ENCODE measurements at places on chromosomes 2 and 18.

- no peak for DNase-seq
Measured at GRCh38 chr2:168723275-168723899, 79.0 kb upstream of the NOSTRIN start.

DNA sequence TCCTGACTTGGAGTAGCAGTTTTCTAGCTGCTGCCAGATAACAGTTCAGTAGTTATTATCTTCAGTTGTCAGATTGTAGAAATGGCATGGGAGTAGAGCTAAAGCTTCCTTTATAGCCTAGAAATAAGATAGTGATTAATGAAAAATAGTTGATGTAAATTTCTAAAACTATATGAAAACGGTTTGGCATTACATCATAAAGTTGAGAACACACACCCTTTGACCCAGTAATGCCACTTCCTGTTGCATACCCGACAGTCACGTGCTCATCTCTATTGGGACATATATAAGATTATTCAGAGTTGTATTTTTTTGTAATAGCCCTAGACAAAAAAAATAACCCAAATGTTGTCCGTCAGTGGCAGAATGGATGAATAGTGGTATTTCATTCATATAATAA, 39.4 kb upstream of the ASB1 start:
- DNase-seq = no peak

- DNase-seq = no peak
Measured at GRCh38 chr18:62788111-62788510, 72.8 kb downstream of the PHLPP1 start.

- DNase-seq = no peak
Measured at GRCh38 chr18:41713969-41714825, 240.8 kb upstream of the PIK3C3 start.

DNA sequence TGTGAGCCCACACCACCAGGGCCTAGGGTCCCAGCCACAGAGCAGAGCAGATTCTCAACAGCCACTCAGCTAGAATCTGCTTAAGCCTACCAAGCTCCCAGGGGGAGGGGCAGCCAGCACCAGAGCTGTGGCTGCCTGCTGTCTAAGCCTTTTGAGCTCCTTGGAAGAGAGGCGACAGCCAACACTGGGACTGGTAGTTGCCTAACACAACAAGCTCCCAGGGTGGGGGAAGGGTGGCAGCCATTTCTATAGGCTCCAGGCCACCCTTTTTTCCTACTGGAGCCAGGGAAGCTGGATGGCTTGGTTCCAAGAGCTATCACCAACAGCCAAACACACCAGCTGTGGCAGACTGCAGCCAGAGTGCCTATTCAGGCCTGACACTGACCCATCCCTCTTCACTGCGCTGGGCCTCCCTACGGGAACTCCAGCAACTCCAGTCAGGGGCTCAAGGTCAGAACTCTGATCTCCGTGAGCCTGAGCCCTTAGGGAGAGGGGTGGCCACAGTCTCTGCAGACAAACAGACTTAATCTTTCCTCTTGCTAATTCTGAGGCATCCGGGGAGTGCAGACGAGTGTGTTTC, 1824.3 kb upstream of the CELF4 start:
- DNase-seq = no peak

DNA sequence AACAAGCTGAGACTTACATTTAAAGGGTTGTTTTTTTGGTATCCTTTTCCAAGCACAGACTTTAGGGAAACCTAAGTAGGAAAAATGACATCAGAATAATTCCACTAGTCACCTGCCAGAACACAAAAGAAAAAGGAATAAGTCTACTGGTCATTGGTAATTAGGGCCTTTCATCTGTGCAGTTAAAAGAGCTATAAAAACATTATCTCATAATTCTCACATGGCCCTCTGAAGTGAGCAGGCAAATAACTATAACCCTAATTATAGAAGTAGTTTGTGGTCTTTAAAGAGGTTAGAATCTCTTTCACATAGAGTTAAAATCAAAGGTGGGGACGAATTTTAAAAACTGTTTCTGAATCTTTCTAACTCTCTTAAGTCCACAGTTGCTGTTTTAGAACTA, 111.1 kb upstream of the B3GNT2 start:
- DNase-seq = no peak

GRCh38 chr2:40896358-40896757, 444.5 kb upstream of the SLC8A1 start:
- DNase-seq = no peak

GRCh38 chr18:52216109-52216508, 123.9 kb upstream of the DCC start:
- no peak for DNase-seq

- no peak for DNase-seq
Measured at GRCh38 chr2:173652311-173652710, 297.6 kb downstream of the CDCA7 start.

GRCh38 chr2:169081551-169081950, 12.2 kb downstream of the DHRS9 start:
- DNase-seq = no peak

DNA sequence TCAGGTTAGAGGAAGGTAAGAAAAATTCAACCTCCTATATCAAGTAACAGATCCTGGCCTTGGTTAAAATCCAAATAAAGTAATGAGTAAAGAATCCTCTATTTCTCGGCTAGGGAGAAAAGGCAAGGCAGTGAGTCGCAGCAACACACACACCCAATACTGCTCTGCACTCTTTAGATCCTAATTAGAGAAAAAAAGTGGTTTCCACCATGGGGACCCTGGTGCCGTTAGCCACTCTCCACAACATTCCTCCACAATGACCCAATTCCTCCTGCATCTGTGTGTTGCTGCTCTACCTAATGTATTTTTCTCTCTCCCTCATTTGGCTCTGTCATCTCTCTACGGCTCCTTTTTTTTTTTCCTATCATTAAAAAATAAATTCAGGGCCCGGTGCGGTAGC, 462.7 kb downstream of the METTL4 start:
- no peak for DNase-seq

DNA sequence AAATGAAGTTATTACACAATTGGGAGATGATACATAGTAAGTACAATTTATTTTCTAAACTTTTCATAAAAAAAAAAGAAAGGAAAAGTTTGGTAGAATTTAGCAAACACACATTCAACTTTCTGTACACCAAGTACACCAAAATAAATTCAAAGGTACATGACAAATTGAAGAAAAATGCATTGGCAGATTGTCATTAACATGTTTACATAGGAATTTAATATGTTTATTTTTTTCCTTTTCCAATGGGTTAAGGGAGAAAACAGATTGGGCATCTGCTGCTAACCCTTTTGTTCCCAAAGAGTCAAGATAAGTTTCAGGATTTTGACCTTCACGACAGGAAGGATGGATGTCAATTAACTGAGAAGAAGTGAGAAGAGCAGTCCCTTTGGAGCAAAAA, 620.4 kb downstream of the XIRP2 start:
- no peak for DNase-seq

DNA sequence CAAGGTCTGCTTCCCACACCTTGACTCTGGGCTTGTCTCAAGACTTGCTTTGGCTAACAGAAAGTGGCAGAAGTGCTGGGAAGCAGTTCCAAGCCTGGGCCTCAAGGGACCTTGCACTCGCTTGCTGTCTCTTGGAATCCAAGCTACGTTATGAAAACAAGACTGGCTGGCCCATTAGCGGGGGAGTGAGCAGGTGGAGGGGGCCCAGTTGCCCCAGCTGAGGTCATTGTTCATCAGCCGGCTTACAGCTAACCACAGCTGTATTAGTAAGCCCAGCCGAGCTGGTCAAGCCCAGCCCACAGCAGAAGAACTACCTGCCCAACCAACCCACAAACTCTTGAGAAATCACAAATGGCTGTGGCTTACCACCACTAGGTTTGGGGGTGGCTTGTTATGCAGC, 63.1 kb downstream of the MARCO start:
- no peak for DNase-seq

- no peak for DNase-seq
Measured at GRCh38 chr2:208978946-208979345, 444.9 kb upstream of the MAP2 start.

GRCh38 chr2:78011251-78011650, 489.1 kb upstream of the LRRTM4 start:
- no peak for DNase-seq

GRCh38 chr2:80326214-80326613, 21.7 kb upstream of the LRRTM1 start:
- DNase-seq = no peak

DNA sequence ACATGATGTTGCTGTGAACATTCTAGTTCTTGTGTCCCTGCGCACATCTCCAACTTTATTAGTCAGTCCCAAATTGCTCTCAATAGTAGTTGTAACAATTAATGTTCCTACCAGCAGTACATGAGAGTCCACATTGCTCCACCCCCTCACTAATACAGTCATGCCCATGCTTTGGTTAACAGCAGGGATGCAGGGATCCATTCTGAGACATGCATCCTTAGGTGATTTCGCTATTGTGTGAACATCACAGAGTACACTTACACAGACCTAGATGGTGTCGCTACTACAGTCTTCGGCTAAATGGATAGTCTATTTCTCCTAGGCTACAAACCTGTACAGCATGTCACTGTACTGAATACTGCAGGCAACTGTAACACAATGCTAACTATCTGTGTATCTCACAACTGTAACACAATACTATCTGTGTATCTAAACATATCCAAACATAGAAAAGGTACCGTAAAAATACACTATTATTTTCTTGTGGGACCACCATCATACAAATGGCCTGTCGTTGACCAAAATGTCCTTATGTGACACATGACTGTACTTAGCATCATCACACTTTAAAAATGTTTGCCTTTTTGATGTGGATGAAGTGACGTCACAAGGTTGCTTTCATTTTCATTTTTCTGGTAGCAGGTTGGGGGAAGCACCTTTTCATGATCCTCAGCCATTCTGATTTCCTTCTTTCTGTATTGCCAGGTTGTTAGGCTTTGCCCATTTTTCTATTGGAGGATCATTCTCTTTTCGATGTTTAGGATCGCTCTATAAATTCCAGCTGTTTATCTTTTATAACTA, 82.9 kb upstream of the RNF152 start:
- no peak for DNase-seq

DNA sequence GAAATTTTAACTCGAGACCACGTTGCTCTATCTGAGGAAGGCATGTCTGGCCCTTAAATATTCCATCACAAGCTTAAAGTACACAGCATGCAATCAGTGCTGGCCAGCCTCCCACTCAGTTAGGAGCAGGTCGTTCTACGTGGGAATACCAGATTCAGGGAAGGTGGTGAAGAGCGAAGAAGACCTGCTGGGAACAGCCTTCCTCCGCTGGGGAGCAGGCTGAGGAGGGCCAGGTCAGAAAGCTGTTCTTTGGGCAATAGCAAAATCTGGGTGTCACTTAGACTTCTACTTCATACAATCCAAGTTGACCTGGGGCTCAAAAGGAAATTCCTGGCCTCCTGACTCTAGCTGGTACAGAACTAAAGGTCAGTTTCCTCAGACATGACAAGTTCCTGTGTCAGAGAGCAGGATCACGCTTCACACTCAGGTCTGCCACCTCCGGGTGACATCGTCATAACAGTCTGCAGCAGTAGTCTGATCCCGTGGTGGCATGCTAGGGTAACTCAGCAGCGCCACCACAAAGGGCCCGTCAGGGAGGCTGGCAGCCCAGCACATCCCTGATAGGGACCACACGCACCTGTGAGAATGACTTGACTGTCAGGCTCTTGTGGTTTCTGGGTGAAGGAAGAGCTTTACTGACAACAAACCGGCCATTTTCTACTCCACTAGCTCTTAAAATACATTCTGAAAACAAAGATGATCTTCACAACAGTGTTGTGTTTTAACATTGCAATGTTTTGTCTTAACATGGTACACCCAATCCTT, 35.2 kb upstream of the NAPG start:
- peak; percentile 20 for DNase-seq

- no peak for DNase-seq
Measured at GRCh38 chr2:137981112-137981656, 16.9 kb downstream of the HNMT start.

DNA sequence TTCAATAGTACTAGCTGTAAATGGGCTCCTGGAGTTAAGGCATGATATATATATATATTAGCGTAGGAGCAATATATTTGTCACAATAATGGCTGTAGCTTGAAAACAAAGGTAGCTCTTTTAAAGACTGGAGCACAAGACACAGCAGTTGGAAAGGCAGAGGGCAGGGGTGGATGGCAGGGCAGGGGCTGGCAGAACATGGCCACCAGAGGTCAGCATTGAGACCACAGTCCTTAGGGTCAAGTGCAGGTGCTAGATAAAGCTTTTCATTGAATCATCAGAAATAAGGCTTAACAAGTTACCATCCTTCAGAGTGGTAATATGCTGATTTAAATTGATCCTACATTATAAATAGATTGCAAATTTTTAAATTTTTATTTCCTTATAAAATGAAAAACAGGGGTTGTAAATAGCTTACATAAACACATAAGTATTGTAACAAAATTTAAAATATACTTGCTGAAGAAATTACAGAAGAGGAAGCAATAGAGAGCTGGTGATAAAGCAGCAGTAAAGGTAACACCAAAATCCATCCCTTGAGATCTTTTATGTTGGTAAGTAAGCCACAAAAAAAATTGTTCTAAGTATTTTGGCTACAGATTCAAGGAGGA, 161.2 kb upstream of the PIEZO2 start:
- no peak for DNase-seq

DNA sequence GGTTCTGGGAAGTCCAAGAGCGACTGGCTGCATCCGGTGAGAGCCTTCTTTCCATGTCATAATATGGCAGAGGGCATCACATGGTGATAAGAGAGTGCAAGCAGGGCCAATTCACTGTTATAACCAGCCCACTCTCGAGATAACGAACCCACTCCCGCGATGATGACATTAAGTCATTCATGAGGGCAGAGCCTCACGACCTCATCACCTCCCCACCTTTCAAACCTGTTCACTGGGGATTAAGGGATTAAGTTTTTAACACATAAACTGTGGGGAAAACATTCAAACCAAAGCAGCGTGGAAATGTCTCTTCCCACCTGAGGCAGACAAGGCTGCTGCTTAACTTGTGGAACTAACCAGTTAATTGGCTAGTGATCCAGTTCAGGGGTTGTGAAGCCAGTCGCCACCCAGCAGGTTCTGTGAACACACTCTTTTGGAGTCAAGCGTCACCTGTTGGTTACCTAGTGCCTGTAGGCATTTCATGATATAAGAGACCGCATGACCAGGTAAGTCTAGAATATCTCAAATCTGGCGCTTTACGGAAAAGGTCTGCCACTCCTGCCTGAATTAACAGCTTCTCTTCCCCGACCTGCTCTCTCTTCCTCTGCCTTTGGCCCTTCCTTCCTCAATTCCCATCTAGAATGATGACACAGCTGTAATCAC, 54.3 kb downstream of the EDAR start:
- no peak for DNase-seq

DNA sequence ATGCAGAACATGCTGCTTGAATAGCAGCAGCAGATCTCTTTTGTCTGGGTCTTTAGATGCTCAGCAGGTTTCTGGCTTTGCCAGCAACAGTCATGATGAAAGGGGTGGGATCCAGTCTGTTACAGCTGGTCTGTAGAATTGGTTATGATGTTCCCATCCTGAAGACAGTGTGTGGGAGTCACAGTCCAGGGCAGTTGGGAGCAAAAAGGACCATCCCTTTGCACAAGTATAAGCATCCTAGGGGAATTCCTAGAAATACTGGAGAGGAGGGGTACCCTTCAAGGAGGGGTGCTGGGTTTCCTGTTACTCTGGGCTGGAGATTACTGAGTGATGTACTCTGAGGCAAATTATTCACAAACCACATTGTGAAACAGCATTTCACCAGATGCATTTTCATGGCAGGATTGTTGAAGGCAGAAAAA, 119.9 kb upstream of the RND3 start:
- no peak for DNase-seq

Data from stimulated activated CD8-positive, alpha-beta memory T cell treated with anti-CD3 and anti-CD28 coated beads, Interleukin-2, amount 100 ng/mL, for 1 hour (primary cell).